ENCODE measurements at places on chromosomes 13 and 19.
A peak's percentile ranks its signal among the peaks of the same experiment; 100 is the strongest.

DNA sequence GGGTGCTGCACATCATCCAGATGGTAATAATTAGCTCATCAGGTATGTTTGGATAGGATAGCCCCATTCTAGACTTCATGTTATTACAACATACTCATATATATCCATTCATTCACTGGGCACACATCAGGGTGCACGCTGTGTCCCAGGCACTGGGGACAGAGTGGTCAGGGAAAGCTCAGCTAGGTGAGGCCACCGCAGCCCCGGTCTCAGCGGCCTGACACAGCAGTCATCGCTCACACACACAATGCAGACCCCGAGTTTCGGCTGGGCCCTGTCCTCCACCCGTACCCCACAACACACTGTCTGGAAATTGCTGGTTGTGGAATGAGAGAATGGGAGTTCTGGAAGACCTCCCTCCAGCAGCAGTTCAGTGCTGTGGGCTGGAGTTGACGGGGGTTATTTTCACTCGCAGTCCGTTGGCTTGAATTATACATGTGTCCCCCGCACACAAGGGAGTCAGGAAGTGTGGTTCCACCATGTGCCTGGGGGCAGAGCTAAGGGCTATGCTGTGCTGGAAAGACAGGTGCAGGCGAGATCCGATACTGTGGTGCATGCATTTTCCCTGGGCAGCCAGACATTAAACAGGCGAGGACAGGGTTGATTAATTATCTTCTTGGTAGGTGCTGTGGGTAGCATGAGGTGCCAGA lies 257.6 kb downstream of the TEX29 start:
- DNase-seq = no peak

GRCh38 chr13:43240278-43240677 lies 216.9 kb downstream of the DNAJC15 start:
- DNase-seq = no peak

DNA sequence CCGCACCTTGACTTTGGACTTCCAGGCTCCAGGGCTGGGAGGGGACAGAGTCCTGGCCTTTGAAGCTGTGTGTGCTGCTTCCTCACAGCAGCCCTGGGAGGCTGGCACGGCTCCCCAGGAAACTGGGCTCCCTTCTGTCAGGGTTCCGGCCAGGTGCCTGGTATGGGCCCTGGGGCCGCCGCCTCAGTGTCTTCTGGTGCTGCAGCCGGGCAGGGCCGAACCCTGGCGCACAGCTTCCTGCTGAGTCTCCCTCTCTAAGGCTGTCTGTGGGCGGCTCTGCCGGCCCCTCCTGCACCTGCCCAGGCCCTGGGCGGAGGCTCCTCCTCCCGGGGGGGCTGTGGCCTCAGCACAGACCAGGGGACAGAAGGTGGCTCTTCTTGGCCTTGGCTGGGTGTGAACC lies 32.4 kb downstream of the GPX4 start:
- DNase-seq = no peak

GRCh38 chr19:38145623-38146022 lies 78.4 kb downstream of the DPF1 start:
- no peak for DNase-seq

- peak; percentile 94 for DNase-seq
Measured at GRCh38 chr19:48745208-48745995, 1.3 kb downstream of the IZUMO1 start.

DNA sequence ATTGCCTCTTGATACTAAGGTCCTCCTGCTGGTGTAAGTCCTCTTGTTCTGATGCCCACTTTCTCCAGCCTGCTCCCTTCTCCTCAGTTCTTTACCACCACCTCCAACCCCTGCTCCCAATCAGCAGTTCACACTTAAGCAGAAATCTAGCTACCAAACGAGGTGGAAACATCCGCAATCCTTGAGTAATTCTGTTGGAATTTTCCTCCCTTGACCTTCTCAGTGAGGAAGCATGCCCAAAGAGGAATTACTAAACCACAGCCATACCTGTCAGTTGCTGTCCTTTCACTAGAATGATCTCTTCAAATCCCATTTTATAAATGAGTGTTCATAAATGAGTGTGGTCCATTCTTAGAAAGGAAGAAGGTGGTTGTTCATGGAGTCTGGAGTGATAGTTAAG lies 289.9 kb downstream of the DACH1 start:
- no peak for DNase-seq

DNA sequence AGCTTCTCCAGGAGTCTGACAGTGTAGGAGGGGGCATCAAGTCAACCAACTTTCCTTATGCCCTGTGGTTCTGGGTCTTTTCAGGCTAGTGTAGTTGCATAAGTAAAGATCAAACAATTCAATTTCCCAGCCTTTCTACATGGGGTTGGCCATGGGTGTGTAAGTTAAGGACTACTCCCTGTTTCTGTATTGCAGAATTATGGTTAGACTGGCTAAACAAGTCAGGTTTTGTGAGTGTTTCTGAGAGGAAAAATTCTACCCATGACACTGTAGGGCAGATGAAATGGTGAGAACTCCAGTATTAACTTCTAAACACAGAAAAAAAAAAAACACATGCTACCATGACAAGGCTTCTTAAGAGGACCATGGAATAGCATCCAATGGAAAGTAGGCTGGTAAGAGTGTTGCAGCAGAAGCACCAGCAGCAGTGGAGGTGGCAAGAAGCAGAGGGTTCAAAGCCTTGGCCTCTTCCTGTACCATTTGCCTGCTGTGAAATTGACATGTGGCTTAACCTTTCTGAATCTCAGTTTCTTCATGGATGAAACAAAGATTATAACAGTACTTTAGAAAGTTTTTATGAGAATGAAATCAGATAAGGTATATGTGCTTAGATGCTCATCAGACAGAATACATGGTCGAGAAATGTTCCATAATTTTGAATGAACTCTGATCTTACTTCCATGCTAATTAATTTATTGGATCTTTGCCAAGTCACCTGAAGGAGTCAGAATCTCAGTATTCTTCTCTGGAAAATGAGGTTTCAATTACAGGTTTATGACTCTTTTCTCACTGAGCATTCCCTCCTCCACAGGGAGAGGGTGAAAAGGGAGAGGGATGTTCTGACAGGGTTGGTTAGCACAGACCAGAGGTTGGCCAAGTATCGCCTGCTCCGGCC lies 11.4 kb upstream of the SCEL start:
- no peak for DNase-seq

- no peak for DNase-seq
Measured at GRCh38 chr13:98366443-98366842, 189.4 kb upstream of the RNF113B start.

DNA sequence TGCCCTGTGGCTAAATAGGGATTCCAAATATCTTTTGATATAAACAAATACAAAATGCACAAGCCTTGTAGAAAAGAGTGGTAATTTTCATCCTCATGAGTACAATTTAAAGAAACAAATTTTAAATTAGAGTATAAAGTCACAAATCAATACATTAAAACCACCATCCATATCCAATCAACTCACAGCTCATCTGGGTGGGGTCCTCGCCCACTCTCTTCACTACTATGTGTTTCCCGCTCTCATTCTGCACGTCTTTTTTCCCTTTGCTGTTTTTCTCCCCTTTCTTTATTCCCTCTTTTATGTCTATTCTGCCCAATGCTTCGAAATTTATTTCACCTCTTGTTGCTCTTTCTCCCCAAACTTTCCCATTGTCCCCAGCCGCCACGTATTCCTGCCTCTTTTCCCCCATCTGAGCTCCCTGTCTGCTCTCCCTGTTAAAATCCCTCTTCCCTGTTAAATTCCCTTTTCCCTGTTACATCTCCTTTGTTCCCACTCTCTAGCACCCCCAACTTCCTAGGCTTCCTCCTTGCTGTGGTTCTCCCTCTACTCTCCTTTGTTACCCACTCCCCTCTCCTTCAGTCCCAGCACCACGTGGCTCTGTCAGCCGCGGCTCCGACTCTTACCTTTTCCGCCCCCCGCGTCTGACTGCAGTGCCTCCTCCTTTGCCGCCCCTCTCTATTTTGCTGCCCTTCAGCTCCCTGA lies 1.3 kb downstream of the ZNF616 start:
- peak; percentile 92 for DNase-seq

- DNase-seq = no peak
Measured at GRCh38 chr13:49759503-49759902, 33.0 kb downstream of the KPNA3 start.

GRCh38 chr19:34662919-34663318 lies 14.0 kb downstream of the SCGB2B2 start:
- DNase-seq = peak; percentile 90

DNA sequence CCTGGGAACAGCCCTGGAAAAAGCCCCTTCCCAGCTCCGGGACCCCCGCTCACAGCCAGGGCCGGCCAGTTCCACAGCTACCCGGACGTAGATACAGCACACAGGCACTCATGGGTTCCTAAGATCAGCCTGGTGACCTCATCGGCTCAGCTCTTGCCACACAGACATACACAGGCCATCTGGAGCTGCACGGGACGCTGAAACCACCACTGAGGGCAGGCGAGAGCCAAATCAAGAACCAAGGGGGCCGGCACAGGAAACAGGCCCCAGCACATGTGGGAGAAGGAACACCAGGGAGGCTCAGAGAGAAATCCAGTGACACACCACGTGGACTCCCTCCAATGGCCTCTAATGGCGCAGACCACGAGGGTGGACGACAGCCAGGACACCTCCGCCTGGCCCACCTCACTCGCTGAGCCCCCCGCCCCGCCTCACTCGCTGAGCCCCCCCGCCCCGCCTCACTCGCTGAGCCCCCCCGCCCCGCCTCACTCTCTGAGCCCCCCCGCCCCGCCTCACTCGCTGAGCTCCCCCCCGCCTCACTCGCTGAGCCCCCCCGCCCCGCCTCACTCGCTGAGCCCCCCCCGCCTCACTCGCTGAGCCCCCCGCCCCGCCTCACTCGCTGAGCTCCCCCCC lies 69.7 kb upstream of the C13orf46 start:
- peak; percentile 56 for DNase-seq

- no peak for DNase-seq
Measured at GRCh38 chr13:47168066-47168465, 271.2 kb upstream of the HTR2A start.

- DNase-seq = no peak
Measured at GRCh38 chr19:16349551-16350152, 25.0 kb downstream of the KLF2 start.

- DNase-seq = no peak
Measured at GRCh38 chr19:17107546-17108452, 32.2 kb downstream of the MYO9B start.

DNA sequence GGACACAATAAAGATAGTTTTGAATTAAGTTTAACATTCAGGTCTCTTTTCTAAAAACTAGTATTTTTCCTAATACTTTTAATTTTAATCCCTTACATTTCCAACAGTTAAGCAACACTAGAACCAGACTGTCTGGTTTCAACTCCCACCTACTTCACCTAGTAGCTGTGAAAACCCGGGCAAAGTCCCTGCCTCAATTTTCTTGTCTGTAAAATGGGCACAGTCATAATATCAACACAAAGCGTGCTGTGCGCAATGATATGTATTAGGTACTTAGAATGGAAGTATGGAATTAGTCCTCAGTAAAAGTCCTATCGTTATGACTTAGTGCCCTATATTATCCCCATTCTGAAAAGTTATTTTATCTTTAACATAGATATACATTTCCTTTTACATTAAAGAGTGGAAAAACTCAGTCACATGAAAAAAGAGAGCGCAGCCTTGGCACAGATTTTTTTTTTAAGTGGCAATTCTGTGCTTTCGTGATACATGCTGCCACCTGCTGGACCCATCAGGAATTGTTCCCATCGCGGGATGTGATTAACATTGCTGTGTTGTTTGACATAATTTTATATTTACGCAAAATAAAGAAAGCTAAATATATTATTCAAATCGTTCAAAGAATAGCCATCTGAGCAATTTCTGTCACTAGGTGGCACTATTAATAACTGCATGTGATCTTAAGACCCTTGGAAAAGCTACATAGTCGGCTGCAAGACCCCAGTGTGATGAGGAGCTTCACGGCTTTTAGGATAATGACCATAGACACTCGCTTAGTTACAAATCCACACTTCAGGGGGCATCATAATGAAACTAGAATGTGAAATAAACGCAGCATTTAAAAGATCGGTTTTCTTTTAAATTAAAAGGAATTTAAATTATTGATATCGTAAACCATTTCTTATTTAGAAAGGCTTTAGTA lies 59.9 kb downstream of the LIG4 start:
- peak; percentile 69 for DNase-seq

- DNase-seq = no peak
Measured at GRCh38 chr13:99013951-99014350, 36.1 kb upstream of the DOCK9 start.

DNA sequence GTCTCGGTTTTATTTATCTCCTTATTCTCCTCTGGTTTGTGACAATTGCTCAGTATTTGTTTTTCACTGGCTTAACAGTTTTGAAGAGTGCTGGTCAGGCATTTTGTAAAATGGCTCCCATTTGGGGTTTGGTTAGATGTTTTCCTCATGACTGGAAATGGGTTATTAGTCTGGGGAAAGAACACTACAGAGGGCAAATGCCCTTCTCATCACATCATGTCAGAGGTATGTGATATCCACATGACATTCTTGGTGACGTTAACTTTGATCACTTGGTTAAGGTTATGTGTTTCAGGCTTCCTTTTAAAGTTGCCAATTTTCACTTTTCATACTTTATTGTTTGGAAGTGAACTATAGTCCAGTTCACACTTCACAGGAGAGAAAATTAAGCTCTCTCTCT lies 74.8 kb upstream of the KLHL1 start:
- no peak for DNase-seq

- DNase-seq = no peak
Measured at GRCh38 chr19:16051254-16052025, 24.9 kb upstream of the TPM4 start.

GRCh38 chr13:67084066-67084465 lies 146.1 kb downstream of the PCDH9 start:
- no peak for DNase-seq

GRCh38 chr13:21047591-21048282 lies 13.6 kb downstream of the LATS2 start:
- DNase-seq = no peak

- no peak for DNase-seq
Measured at GRCh38 chr19:8690753-8691539, 7.6 kb downstream of the ACTL9 start.

GRCh38 chr19:51026554-51026831 lies at the start of gene KLK11:
Gene KLK11, minus strand, starts transcription at chr19:51026616. Its CDS starts 985 bp downstream, at chr19:51025631.
- no peak for DNase-seq

- no peak for DNase-seq
Measured at GRCh38 chr19:55642153-55643002, 1.1 kb upstream of the ZNF581 start.

GRCh38 chr19:49590971-49591730 lies at the start of gene PRR12:
Gene PRR12, plus strand, starts transcription at chr19:49591182. Its CDS starts 473 bp downstream, at chr19:49591655.
- DNase-seq = peak; percentile 83

GRCh38 chr13:110560601-110561343 lies 750 bp downstream of the RAB20 start:
- peak; percentile 69 for DNase-seq

DNA sequence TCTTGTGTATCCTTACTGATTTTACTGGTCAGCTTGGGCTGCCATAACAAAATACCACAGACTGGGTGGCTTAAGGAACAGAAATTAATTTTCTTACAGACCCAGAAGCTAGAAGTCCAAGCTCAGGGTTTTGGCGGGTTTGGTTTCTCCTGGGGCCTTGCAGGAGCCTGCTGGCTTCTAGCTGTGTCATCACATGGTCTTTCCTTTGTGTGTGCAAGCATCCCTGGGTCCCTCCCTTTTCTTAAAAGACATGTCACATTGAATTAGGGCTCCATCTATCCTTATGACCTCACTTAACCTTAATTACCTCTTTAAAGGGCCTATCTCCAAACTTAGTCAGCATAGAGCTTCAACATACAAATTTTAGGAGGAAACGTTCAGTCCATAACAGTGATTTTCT lies 23.4 kb downstream of the UBAC2 start:
- DNase-seq = no peak

Data from GM23338 (cell line).